ENCODE measurements at places on chromosomes 12 and 14.

DNA sequence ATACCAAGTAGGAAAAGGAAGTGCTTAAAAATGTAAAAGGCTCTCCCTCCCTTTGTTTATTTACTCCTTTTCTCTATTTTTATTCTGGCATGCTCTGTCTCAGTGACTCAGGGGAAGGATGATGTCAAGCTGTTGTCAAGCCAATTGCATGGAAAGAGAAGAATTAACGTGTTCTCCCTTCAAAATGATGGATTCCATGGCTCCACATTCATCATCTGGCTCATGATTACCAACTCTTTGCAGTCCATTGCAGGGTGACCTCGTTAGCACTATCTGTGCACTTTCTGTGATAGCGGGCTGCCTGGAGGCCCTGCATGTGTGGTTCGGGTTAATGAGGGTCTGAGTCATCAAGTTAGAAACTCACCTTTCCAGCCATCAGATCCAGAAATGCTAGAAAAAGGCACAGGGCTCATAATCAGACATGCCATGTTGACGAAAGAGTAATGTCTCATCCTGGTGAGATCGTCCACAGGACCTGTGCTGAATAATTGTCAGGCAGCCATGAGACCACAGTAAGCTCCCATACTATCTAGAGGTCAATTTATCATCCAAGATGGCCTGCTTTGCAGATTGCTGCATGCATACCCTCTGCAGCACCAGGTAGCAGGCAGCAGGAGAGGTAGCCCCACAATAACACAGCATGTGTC lies 79.2 kb upstream of the BTG1 start:
- no peak for DNase-seq

DNA sequence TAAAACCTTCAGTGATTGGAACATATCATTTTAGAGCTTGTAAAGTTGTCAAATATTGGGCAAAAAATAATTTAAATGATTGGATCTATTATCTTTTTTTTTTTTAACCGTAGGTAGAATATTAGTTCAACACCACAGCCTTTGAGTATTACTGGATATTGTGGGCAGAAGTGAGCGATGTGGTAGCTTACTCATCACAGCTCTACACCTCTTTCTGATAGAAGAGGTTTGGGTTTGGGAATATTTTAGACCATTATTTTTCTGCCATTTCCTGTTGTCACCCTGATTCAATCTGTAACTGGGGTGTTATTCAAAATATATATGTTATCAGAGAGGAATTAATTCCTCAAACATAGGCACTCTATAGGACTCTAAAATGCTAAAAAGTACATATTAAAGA lies 34.8 kb upstream of the SLC38A2 start:
- no peak for DNase-seq

- DNase-seq: no peak
Observed at GRCh38 chr12:3641428-3642018, 111.4 kb downstream of the CRACR2A start.

- no peak for DNase-seq
Observed at GRCh38 chr14:66365388-66365787, 120.8 kb upstream of the CCDC196 start.

DNA sequence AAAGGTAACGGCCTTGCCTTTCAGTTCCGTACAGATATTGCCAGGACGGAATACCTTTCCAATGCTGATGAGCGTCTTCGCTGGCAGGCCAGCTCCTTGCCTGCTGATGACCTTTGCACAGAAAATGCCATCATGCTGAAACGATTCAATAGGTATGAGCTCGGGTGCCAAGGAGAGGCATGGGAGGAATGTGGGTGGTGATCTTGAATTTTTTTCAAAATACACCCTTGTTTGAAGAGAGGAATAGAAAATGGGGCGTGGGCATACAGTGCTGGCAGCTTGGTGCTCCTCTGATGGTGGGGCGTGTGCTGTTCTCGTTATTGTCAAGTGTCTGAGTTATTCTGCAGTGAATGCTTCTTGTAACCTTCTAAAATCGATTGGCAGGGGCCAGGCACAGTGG lies 52.5 kb downstream of the HSP90AA1 start:
- no peak for DNase-seq

DNA sequence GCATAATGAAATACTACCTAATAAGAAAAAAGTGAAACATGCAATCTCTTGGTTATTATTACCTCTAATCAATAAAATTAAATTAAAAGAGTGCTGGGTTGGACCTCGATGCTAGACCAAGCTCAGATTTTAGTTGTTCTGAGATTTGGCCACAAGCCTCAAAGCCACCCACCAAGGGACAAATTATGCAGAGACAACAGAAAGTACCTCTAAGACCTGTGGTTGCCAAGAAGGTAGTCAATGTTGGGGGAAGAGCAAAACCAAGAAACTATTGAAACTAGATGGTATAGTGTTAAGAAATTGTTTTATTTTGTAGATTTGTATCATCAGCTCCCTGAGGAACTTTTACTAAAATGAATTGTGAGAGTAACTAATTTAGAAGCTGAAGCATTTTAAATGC lies 43.8 kb upstream of the ARID2 start:
- DNase-seq: no peak

GRCh38 chr14:72611506-72611905 lies 282.4 kb downstream of the DPF3 start:
- no peak for DNase-seq

- no peak for DNase-seq
Observed at GRCh38 chr14:38716926-38717325, 386.1 kb downstream of the SEC23A start.

DNA sequence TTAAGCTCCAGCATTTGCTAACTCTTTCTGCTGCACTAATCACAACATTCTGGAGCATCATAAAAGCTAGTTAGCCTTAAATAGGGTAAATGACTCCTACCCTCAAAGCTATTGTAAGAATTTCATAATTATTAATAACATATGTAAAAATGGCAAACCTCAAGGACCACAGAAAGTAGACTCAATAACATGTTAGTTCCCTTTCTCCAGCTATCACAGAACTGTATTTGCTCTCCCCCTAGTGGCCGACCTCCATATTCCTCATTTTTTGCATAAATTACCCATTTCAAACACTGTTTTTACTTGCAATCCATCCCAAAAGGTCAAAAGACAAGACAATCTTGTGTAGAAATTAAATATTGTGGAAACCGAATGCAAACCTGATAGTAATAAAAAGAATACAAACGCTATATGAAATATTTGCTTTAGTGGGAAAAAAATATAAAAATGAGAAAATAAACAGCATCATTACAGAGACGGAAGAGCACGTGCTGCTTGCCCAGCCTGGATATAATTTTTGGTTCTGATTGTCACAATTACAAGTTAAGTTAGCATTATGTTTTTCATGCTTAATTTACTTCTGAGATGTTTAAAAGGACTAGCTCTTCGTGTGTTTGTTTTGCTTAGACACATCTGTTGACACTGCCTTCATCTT lies 97.9 kb downstream of the RERGL start:
- DNase-seq: no peak

DNA sequence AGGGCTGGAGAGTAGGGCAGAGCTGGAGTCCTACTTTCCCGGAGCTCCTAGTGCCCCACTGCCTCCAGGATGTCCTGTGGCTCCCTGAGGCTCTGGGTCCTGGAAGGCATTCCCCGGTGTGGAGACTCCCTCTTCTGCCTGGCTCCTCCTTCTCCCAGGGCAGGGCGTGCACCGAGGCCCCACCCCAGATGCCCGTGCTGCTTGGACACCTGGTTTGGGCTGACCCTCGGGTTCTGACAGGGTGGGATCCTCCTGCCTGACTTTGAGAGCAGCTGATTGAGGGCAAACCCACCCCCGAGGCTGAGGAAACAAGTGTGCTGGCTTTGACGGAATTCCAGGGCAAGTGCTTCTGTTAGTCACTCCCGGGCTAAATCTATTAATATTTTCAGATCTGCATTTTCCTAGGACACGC lies 15.4 kb downstream of the TEAD4 start:
- no peak for DNase-seq

DNA sequence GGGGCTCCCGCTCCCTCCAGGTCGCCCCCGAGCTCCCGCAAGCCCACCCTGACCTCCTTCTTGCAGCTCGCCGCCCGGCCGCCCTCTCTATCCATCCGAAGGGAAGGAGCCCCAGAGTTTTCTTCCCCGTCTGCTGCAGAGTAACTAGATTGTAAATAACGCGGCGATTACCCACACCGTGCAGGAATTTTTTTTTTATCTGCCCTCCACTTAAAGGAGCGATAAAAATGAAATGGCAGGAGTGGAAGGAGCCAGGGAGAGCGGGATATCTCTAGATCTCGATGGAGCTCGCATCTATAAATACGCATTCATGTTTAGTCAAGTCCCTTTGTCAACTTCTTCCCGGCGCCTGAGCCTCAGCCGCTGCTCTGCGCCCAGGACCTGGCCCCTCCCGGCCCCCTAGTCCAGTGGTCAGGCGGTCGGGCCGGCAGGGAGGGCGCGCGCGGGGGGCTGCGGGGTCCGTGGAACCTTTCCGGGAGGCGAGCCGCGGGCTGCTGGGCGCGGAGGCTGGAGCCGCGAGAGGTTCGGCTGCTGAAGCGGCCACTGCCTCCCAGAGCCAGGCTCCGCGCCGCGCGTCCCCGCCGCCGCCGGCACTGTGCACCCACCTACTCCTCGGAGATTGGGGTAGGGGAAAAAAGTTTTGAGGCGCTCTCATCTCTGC lies 386.0 kb downstream of the BCAT1 start:
- peak; percentile 58 for DNase-seq

DNA sequence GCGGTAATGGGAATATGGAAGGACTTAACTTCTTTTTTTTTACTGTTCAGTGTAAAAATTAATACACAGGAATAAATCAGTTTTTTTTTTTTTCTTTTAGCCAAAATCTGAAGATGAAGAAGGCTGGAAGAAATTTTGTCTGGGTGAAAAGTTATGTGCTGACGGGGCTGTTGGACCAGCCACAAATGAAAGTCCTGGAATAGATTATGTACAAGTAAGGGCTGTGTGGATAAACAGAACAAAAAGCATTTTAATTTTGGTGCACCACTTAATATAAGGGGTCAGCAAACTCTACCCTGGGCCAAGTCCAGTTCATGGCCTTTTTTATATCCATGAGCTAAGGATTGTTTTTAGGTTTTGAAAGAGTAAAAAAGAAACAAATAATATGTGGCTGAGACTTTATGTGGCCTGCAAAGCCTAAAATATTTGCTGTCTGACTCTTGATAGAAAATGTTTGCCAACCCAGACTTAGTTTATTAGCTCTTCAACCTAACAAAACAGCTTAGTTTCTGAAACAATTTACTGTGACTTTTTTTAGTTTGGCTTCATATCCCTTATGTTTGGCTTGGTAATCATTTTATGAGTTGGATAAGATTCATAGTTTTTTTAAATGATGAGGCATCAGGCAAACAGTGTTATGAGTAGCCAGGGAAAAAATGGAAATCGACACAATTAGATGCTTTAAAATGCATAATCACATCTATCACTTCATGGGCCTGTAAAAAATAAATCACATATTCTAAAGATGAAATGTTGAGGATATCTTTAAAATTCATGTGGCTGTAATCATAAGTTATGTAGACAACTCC lies 8.4 kb downstream of the GEMIN2 start:
- no peak for DNase-seq

GRCh38 chr12:28440081-28440608 lies 249.9 kb downstream of the CCDC91 start:
- DNase-seq: no peak

DNA sequence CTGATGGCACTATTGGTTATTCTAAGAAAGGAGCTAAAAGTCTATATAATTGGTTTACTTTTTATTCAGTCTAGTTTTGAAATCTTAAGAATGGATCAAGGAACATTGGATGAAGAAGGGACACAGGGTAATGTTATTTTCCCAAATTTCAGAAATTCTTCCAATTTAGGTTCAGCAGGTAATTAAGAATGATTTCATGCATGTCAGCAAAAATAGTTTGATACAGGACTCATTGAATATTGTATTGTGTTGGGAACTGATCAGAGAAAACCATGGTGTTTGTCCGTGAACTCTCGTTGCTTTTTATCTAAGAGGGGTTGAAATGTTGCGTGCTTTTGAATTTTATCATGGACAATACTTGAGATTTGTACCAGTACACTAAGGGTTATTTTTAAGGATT lies 58.6 kb downstream of the PDE3A start:
- DNase-seq: no peak

DNA sequence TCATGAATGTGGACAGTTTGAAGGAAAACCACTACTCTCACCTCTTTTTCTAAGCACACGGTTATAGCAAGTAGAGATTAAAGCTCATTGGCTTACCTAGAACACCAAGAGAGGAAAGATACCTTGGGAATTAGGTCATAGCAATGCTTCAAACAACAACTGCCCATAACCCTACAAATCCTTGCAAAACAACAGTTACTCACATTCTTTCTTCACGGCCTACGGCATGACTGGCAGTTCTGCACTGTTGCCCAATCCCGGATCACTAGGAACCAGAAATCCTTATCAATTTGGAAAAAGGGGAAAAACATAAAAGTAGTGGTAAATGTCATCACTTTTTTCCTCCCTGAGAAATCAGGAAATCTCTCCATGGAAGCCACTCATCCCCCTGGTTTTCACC lies 9.6 kb upstream of the ISM2 start:
- DNase-seq: no peak

- DNase-seq: no peak
Observed at GRCh38 chr14:27727251-27727770, 1039.3 kb upstream of the FOXG1 start.

GRCh38 chr14:95040708-95041476 lies 116.4 kb downstream of the DICER1 start:
- no peak for DNase-seq

DNA sequence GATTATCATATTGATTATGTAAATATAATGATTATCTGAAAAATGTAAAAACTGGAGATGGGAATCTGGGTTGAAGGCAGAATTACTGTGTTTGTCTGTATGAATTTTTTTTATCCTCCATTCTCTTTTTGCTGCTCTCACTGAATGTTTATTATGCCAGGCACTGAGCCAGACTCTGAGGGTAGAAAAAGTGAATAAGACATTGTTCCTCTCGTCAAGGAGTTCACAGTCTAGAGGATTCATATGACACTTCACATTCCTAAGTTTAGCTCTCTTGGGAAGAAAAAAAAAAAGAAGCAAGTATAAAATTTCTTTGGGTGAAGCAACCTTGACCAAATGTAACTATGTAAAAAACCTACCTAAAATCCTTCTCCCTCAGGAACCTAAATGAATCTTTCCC lies 120.9 kb upstream of the LMO3 start:
- no peak for DNase-seq

- DNase-seq: no peak
Observed at GRCh38 chr14:78071016-78071549, 99.1 kb upstream of the NRXN3 start.

GRCh38 chr12:27468241-27468640 lies 21.7 kb downstream of the SMCO2 start:
- DNase-seq: no peak

- DNase-seq: no peak
Observed at GRCh38 chr14:93857081-93857480, 68.8 kb upstream of the PRIMA1 start.

Data from HuH-7 (cell line).